H9 (cell line): ENCODE measurements at places on chromosomes 6 and 20. TPM values are rescaled to one million over a fixed set of nuclear protein-coding genes. Genes with fewer than 3 reads are reported as not detected.
A peak's percentile ranks its signal among the peaks of the same experiment; 100 is the strongest.

DNA sequence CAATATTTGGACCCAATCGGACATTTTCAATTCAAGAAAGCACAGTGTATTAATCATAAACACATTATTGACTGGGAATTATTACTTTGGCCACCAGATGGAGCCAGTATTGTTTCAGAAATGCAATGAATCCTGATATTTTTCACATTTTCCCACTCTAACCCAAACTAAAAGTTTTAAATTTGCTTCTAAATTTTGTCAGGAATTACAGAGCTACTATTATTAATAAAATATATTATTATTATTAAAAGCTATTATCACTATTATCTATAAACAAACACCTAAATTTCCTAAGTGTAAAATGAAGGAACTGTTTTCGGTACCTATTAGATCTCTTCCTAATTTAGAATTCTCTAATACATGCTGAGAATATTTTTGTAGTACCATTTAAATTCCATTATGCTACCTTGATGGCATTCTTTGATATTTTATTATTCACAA is 245.3 kb downstream of the OGFRL1 start:
- H3K4me1 ChIP-seq: no peaks in the 10 kb centered on the region
- no peaks in the 10 kb centered on the region for H3K27me3 ChIP-seq
- H3K36me3 ChIP-seq: no peaks in the 10 kb centered on the region
- H3K27ac ChIP-seq: no peak overlapping the region

DNA sequence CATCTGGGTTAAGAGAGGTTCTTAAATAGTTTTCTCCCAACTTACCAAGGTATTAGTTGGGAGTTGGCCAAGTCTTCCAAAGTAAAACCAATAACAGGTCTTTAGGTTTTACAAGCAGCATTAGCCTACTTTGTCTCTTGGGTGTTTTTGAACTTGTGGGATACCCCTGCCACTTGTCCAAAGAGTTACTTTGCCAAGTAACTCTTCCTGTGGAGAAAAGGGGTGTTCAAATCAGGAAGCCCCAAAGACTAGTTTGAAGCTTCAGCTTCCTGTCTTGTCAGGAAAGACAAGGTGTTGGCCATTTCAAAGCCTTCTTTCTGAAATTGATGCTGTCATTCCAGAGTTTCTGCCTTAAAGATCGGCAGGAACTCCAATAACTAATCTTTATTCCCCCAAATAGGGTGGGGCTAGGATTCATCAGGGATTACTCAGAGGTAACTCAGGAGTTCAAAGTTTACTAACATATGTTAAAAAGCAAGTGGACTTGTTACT is 822 bp downstream of the RAB22A start:
- no peak overlapping the region for H3K27ac ChIP-seq
- peaks cover 32% of the 10 kb centered on the region for H3K36me3 ChIP-seq
- peak overlapping the region; percentile 93 for H3K4me3 ChIP-seq
- H3K4me1 ChIP-seq: no peaks in the 10 kb centered on the region; the same call in 1 of the 2 replicates

- H3K27ac ChIP-seq: no peak overlapping the region
- no peaks in the 10 kb centered on the region for H3K4me1 ChIP-seq
- DNase-seq: no peak
These were observed 793 bp downstream of the GMPR start for GRCh38 chr6:16238963-16239797.

DNA sequence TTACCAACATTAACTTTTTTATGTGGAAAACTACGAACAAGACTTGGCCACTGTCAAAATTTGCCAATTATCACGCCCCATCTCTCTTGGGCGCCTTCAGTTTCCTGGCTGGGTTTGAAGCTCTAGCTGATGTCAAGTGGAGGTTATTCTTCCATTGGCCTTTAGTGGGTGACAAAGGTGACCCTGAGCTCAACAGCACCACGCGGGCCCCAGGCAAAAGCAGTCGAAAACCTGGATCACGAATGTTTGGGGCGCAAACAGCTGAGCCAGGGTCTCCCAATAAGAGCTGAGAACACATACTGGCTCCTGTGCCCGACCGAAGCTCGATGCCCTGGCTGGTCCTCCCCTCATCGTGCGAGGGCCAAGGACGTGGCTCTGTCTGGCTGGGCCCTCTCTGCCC is 26.8 kb downstream of the SLC17A9 start:
- H3K36me3 ChIP-seq: no peaks in the 10 kb centered on the region
- no peaks in the 10 kb centered on the region; the same call in 1 of the 2 replicates for H3K27me3 ChIP-seq
- H3K4me3 ChIP-seq: no peak overlapping the region

DNA sequence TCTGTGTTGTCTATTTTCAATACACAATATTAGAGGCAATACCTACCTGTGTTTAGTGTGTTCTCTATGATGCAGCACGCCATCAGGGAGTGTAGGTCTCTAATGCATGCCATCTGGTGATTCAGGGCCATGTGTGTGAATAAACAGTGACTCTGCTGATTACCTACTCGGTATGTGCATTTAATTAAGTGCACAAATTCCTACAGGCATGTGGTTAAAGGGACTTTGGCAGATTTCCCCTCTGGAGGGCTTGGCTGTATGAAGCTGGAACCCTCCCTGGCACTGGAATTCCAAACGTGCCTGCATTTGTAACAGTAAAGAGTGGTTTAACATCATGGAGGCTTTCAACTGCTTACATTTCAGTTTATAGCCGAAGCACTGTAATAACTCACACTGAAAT is 401.5 kb upstream of the SASH1 start:
- no peak overlapping the region for H3K4me3 ChIP-seq
- peaks cover 25% of the 10 kb centered on the region for H3K36me3 ChIP-seq
- H3K27me3 ChIP-seq: no peaks in the 10 kb centered on the region
- H3K4me1 ChIP-seq: no peaks in the 10 kb centered on the region
- peak; percentile 31 for DNase-seq
- H3K27ac ChIP-seq: no peak overlapping the region

DNA sequence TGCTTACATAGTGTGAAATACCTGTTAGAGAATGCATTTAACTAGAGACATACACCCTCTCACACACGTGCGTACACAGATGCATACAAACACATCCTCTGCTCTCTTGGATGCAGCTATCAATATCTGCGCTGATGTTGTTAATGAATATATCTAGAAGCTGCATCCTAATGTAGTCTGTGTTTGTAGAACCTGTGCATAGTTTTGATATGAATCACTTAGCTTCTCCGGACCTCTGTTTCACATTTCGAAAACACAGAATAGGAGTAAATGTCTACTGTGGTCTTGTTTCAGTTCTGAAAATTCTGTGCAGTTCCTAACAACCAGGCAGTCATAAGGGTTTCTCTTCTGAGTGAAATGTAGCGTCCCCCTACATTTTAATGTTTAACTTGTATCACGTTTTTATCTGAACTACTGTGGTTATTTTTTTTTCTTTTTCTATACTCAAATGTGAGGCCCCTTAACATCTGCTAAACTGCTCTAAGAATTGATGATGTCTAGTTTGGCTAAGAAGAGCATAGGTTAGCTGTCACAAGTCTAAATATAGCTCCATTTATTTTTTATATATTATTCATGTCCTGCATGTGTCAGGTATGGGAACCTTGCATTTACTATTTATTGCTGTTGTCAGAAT is 254.5 kb downstream of the TMEM242 start:
- H3K36me3 ChIP-seq: no peaks in the 10 kb centered on the region
- no peak overlapping the region for H3K4me3 ChIP-seq
- no peaks in the 10 kb centered on the region for H3K27me3 ChIP-seq
- no peak for DNase-seq

DNA sequence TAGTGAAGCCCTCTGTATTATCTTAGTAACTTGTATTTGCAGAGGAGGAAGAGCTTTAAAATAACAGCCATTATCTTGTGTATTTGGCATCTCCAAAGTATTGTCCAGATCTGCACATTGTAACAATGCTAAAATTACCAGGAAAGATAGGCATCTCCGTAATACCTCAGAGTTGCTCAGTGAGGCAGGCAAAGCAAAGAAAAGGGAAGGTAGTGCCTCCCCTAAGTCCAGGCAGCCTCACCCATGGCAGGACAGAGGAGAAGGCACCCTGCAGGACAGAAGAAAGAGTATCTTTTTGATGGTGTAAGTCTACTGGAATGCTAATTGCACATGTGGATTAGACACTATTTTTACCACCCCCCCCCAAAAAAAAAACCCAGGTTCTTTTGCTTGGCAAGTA is 13.6 kb upstream of the SSTR4 start:
- no peak for DNase-seq
- no peaks in the 10 kb centered on the region; the same call in 2 of the 3 replicates for H3K36me3 ChIP-seq
- no peak overlapping the region for H3K4me3 ChIP-seq
- no peaks in the 10 kb centered on the region for H3K27me3 ChIP-seq
- no peak overlapping the region for H3K27ac ChIP-seq
- no peaks in the 10 kb centered on the region for H3K4me1 ChIP-seq

GRCh38 chr20:44264287-44264686 is 17.2 kb downstream of the GDAP1L1 start:
- H3K27me3 ChIP-seq: no peaks in the 10 kb centered on the region
- H3K4me3 ChIP-seq: no peak overlapping the region
- no peaks in the 10 kb centered on the region for H3K4me1 ChIP-seq
- no peak overlapping the region for H3K27ac ChIP-seq
- DNase-seq: no peak
- peaks cover 2% of the 10 kb centered on the region; the same call in 1 of the 3 replicates for H3K36me3 ChIP-seq

- no peaks in the 10 kb centered on the region; the same call in 1 of the 3 replicates for H3K36me3 ChIP-seq
- H3K27me3 ChIP-seq: no peaks in the 10 kb centered on the region
- H3K4me1 ChIP-seq: no peaks in the 10 kb centered on the region
- no peak overlapping the region for H3K27ac ChIP-seq
- no peak overlapping the region for H3K4me3 ChIP-seq
These were observed 398.8 kb downstream of the ESR1 start for GRCh38 chr6:152206072-152206818.

DNA sequence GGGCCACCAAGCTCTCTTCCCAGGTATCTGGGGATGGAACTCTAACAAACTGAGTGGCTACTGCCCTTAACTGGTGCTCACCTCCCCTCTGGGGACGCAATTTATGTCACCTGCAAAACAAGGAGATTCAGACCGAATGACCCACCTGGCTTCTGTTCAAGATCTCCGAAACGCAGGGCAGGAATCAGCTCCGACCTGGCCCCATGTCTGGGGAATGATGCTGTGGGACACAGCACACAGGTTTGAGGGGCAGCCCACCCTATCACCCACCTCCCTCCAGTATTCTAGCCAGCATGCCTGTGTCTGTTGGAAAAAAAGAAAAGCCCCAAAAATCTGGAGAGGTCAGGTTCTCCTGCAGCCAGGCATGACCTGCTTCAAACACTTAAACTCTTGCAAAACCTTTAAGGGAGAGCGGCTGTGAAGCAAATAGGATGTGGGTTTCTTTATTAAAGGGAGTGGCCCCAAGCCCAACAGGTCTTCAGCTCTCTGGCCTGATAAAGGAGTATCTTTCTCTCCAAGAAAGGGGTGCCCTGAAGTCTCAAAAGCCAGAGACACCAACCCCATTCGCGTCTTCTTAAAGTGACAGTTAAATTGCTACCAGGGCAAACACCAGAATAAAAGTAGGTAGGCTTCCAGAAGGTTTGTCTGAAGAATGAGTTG is 6.4 kb downstream of the PREX1 start:
- no peaks in the 10 kb centered on the region; the same call in 1 of the 2 replicates for H3K4me1 ChIP-seq
- H3K27me3 ChIP-seq: peaks cover 7% of the 10 kb centered on the region; the same call in 1 of the 2 replicates
- DNase-seq: no peak
- no peak overlapping the region for H3K4me3 ChIP-seq
- no peak overlapping the region for H3K27ac ChIP-seq
- H3K36me3 ChIP-seq: no peaks in the 10 kb centered on the region

Gene FBXO9
- total RNA-seq: 62.5 and 68.4 TPM in 2 replicates

Gene PRND
- total RNA-seq: 0.04 TPM in 1 of 2 replicates, not detected in the other

Gene CLDN20
- total RNA-seq: not detected in 2 replicates

Gene ULBP3
- total RNA-seq: 5.6 and 5.8 TPM in 2 replicates

Gene CYP39A1
- 0.50 and 0.59 TPM in 2 replicates for total RNA-seq
